CD4-positive, alpha-beta T cell treated with Interleukin-1 beta for 1 hour (primary cell): ENCODE measurements at places on chromosomes 7 and 10.

- DNase-seq, result no peak
These were observed at the start of gene GRID1 for GRCh38 chr10:86366033-86366901. Gene GRID1, minus strand, starts transcription at chr10:86366795.

DNA sequence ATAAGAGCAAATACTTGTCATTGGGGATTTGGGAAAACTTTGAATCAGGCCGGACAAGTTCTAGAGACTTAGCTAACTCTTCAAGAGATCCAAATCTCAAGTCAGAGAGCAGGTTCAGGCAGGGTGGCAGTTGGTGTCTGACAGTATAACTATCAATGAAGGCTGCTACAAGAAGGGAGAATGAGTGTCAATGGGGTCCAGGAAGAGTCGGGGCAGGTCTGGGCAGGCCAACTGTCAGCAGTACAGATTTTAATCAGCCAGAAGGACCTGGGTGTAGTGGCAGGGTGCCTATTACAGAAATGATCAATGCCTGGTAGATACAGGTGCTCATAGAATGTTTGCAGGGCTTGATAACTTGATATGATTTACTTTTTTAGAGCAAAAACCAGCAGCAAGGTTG, 751.1 kb downstream of the GRM8 start:
- no peak for DNase-seq

DNA sequence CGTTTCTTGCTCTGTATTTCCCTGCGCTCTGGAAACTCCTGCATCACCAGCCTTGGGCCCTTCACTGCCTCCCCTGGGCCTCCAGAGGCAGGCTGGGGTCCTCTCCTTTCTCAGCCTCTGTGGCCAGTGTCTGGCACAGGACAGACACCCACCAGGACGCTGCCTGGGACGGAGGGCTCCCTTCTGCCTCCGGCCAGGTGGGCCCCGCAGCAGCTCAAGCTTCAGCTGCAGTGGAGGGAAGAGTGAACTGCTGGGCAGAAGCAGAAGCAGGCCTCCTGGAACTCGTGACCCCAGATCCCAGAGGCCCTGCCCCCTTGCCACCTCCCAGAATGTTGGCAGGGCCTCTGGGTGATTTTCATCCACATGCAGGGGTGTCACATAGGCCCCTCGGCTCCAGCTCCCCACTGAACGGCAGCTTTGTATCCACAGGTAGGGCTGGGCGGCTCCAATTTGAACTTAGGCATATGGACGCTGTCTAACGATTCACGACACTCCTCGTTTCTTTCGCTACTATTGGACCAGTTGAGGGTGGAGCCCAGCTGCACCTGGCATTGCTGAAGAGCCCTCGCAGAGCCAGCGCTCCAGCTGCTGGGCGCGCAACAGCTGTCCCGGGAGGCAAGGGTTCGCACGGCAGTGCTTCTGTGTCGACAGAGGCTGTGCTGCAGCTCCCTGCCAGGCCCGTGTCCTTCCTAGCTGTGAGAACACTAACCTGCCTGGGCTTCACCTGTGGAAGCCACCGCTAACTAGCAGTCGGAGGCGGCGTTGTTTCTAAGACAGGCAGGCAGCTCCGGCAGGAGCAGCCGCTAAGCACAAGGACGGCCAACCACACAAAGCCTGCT, 18.4 kb upstream of the GPR146 start:
- DNase-seq, result no peak

DNA sequence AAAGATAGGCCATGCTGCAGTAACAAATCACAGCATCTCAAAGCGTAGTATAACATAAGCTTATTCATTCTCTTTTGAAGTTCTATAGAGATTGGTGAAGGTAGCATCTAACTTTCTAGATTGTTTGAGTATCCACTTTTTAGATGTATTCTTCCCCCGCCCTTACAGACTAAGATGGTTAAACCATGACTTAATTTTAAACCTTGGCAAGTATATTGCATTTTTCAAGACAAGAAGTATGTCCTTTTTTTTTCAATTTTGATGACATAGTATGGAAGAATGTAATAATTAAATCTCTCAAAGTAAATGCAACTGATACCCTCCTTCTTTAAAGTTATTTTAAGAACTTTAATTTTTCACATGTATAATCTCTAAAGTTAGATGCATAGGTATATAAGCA, 190.0 kb downstream of the KCND2 start:
- DNase-seq, result no peak

DNA sequence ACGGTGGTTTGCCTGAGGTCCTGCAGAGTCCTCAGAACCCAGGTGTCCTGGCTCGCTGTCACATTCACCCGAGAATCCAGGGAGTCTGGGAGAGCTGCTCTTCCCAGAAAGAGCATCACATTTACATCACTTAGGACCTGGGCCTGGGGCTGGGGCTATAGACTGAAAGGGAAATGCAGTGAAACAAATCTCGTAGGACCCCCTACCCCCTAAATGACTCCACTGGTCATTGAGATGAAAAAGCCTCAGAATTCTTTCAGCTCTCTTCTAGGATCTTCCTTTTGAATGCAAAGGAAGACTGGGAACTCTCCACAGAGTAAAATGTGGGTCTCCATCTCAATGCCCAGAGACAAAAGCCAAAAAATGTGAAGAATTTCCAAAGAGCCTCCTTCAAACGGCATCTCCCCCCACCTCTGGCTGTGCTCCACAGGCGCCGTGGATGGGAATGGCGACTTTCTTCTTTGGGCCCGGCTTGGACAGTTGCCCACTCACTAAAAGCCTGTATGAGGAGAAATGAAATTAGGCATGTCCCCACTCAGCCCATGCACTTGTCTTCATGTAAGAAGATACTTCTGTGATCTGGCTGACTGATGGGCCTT, 49.0 kb upstream of the PODXL start:
- no peak for DNase-seq

DNA sequence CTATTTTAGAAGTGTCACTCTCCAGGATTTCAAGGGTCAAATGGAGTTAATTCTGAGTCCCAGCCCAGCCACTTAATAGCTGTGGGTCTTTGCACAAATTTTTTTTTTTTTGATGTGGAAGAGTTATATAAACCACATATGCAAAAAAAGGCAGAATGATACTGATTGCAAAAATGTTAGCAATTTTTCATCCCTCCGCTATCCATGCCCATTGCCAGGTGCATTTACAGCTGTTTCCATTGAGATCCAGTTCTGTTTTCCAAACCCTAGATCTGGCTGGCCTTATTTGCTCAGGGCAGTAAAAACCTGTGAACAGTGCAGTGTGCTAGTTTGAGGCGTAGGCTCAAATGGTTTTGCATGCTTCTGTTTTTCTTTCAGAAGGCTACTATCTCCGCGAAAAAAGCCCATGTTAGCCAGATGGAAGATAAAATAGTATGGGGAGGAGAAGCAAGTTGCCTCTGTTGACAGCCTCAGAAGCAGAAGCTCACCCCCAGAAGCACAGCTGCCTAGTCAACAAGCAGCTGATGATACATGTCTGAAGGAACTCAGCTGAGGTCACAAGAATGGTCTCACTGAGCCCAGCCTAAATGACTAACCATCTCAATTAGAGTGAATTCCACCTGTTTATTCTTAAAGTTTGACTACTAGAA, 997 bp upstream of the ZNF138 start:
- DNase-seq, result no peak

DNA sequence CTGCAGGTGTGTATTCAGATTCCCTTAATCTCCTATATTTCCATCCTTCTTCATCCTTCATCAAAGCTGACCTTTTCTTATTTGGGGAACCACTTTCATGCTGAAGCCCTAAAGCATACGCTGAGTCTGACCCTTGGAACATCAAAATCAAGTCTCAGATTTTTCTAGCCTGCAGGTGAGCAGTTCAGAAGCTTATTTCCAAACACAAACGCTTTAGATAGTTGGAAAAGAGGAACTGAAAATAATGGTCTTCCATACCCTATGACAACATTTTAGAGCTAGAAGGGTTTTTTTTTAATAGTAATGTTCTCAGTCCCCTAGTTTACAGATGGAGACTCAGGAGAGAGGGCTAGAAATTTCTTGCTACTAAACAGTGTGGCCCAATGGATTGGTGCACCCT, 1.6 kb upstream of the AGK start:
- no peak for DNase-seq

GRCh38 chr7:157635148-157635500, 298.3 kb downstream of the DNAJB6 start:
- DNase-seq, result no peak
